ENCODE measurements at places on chromosomes 2 and 18. TPM values are rescaled to one million over a fixed set of nuclear protein-coding genes. Genes with fewer than 3 reads are reported as not detected.
A peak's percentile ranks its signal among the peaks of the same experiment; 100 is the strongest.

Gene SCYGR5
- total RNA-seq, result not detected

DNA sequence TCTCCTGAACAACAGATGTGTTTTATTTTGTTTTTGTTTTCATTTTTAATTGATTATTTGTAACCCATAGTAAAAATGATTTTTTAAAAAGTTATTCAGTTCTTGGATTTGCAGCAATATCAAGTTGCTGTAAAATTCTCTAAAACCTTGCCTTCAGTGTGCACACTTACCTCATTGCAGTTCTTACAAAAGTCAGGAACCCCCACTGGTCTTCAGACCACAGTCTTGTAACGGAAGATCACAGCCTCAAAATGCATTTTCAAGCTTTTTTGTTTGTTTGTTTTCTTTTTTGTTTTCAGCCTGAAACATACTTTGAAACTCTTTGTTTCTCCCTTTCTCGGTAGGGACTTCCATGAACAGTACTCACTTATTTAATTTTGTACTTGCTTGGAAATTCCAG is 1012.8 kb upstream of the GYPC start:
- DNase-seq, result no peak

GRCh38 chr2:147348931-147349555 is 495.8 kb upstream of the ACVR2A start:
- no peak for DNase-seq

DNA sequence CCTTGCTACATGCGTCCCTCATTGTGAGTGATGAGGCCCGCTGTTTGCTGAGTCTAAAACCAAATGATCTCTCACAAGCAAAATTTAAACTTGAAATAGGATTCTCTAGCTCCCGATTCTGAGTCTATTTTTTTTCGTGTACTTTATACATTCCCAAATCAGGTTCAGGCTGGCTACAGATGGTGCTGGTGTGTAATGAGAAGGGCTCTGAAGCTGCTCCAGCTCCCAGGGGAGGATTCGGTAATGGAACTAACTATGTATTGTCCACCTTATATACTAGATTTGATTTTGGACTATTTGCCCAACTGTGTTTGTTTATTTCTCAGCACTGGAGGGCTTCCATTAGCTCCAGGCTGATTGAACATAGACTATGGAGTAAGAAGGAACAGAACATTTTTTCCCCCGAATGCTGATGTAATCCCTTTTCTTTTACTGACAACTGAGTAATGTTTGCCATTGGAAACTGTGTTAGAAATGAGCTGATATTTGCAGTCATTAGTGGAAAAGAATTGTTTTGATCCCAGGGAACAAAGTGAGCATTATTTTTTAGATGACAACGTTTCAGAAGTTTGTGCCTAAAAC is 274.0 kb upstream of the FIGN start:
- no peak for DNase-seq

Gene SP5
- total RNA-seq, result 149 TPM

GRCh38 chr18:72867746-72868584 is at the start of gene NETO1:
Gene NETO1 (minus strand): TSS chr18:72867987. CDS start chr18:72867291, 696 bp downstream.
- no peak for DNase-seq

DNA sequence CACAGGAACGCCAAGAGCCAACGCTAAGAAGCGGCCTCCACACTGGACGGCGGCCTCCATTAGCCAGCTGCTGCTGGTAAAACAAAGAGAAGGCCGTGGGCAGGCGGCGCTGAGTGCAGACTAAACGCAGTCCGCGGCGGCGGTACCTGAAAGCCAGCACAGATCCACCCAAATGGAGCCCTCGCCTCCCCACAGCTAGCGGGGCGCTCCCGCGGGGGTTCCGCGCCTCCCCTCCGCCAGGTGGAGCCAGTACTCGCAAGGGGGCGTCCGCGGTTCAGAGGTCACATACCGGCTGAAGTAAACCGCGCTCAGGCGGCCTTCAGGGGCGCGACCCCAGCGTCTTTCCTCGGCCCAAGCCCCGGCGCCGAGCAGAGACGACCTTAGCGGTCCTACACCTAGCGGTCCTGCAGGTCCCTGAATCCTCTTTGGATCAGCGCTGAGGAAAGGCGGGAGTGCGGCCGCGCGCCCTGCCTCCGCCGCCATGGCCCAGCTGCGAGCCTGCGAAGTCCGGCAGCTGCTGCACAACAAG is 293.1 kb upstream of the ERBB4 start:
- no peak for DNase-seq

DNA sequence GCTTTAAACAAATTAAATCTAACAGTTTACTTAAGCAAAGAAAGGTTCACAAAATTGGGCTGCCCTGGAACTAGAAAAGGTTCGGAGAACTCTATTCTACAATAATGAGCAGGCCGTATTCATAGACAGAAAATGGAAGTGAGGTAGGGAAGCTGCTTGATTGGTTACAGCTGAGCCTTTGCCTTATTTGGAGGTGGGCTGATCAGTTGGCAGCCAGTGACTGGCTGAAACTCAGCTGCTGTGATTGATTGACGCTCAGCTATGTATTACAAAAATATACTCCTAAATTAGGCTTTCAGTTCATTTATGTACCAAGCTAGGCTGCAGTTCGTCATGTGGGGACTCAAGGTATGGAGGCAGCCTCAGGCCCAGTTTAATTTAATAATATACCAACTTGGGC is 42.3 kb upstream of the TTR start:
- DNase-seq, result no peak

DNA sequence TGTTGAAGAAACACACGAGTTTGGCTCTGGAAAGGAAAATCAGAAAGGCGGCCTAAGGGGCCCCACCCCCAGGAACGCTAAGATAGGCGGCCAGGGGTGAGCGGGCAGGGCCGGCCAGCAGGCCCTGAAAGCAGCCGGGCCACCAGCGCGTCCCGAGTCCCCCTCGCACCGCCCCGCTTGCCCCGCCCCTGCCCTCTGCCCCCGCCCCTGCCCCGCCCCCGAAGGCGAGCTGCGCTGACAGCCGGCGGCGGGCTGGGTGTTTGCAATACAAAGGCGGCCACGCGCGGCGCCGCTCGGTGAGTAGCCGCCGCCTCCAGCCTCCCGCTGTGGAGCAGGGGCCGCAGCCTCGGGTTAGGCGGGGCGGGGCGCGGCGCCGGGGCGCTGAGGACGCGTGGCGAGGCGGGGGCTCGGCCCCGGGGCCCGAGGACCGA is at the start of gene LPIN1:
Gene LPIN1, plus strand, starts transcription at position 257 of the 431 bp plus-strand sequence. CDS start 18,910 bp downstream, outside the sequence.
- peak; percentile 85 for DNase-seq

DNA sequence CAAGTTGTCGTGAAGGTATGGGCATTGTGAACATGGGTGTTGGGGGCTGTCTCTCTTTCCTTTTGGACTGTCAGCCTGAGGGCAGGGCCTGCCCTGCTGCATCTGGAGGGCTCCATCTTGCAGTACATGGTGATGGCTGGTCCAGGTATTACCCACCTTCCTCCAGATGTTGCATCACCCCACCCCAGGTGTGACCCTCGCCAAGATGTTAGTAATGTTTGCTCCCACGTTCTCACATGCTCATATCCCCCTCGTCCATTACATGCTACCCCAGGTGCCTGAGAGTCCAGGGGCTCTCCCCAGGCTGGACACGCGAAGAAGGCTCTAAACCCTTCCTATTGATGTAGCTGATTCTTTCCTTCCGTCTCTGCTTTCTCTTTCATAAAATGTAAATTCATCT is 13.9 kb downstream of the ZAP70 start:
- DNase-seq, result no peak

- DNase-seq, result no peak
Observed at GRCh38 chr2:239495791-239496233, 95.0 kb upstream of the HDAC4 start.

DNA sequence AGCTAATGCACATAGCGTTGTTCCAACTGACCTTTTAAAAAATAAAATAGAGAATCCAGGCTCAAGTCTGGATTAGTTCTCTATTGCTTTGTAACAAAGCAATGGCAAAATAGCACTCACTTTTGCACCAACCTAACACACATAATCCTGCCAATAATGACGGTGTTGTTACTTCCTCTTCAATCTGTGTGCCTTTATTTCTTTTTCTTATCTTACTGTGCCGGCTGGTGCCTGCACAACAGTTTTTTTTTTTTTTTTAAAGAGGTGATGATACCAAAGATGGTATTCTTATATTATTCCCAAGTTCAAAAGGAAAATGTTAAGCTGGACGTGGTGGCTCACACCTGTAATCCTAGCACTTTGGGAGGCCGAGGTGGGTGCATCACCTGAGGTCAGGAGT is 3.4 kb downstream of the PLB1 start:
- no peak for DNase-seq

DNA sequence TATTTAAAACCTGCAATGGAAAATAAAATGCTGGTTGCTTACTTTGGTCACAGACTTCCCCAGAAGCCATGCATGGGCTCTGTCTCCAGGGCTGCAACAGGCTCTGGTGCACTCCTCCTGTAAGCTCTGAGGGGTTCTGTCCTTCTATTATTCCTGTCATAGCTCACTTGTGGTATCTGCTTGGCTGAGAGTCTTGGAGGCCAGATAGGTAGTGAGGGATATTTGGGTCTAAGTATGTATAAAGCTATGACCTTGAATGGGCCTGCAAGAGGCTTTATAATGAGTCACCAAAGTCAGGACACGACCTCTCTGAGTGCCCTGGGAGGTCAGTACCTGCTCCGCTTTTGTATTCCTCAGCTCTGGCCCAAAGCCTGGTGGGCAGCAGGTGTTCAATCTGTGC is 141.6 kb upstream of the CAPN13 start:
- DNase-seq, result no peak

DNA sequence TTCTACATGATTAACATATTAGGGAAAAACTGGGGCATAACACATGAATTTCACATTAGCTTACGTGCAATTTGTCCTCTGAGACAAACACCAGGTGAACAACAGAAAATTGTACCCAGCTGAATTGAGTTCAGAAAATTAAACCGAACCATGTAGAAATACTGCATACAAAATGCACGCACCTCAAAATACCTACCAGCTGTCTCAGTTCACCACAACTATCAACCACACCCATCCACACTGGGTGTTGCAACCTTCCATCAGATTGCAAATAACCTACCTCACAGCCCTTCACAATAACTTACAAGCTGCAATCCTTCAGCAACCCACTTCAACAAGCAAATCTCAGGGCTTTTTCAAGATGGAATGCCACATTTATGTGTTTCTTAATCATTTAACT is 55.9 kb downstream of the UNC50 start:
- no peak for DNase-seq

DNA sequence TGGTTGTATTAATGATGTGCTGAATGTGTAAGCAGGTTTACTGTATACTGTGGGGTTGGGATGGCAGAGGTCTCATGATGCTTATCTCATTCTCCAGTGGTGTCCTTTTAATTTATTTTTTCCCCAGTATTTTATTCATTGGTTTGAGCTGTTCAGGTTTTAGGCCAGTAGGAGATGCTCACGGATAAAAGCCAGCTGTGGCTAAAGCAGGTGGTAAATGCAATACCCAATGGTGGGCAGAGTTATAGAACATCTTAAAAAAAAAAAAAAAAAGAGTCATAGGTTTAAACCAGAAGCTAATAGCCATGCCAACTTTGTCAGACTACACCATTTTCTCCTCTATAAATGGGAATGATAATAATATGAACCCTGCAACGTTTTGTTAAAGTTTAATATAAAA is 57.8 kb upstream of the NEUROD1 start:
- DNase-seq, result no peak

DNA sequence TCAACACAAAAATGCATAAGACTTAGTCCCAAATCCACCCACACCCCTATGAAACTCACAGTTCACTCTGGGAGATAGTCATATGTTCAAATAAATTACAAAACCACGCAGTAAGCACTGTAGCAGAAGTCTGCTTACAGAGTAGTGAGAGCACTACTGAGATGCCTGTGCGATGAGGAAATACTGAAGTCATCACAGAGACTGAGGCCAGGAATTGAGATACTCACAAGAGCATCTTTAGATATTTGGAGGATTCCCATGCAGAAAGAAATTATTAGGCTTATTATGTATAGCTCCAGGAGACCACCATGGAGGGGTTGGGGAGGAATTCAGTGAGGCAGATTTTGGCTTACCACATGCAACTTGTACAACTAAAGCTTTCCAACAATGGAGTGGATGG is 82.3 kb downstream of the ANTXR1 start:
- no peak for DNase-seq

Gene ACVR1
- 11.3 TPM for total RNA-seq

- no peak for DNase-seq
Observed at GRCh38 chr2:106990297-106990696, 104.3 kb upstream of the ST6GAL2 start.

DNA sequence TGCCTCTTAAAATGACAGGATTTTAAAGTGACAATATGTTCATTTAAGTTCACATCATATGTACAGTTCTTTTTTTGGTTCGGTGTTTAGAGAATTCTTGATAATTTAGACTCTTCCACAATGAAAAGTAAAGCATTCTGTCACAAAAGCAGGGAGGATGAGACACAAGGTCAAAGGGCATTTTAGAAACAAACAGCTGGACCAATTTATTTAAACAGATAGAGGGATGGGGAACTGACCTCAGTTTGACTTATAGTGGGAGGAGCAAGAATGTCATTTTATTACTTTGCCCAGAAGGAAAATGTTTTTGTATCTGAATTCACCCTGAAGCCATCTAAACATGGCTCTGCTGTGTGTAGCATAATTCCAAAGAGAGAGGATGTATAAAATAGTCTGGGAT is 128.5 kb downstream of the MEIS1 start:
- DNase-seq, result no peak

Gene UGT1A8
- total RNA-seq, result 0.50 TPM

Gene HOXD11
- total RNA-seq, result not detected

Gene NEURL3
- total RNA-seq, result 3.1 TPM

DNA sequence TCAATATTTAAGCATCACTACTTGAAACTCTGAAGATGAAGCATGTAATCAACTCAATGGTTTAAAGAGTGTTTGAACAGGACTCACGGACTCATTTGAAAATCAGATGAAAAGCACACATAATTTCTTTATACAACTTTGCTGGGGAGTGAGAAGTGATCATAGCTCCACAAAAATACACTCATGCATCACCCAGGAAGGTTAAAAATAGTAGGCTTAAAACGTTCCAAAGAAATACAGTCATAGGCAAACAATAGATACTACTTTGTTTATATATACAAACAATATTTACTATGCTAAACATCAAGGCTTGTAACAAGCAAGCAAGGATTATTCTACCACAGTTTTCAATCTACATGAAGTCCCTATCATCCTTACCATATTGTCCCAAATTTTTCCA is 11.6 kb downstream of the HNRNPLL start:
- no peak for DNase-seq

Data from Caco-2 (cell line).